ENCODE measurements at places on chromosomes 1 and 21.

GRCh38 chr1:230915078-230915477 lies 46.8 kb upstream of the C1orf198 start:
- no peak for DNase-seq

DNA sequence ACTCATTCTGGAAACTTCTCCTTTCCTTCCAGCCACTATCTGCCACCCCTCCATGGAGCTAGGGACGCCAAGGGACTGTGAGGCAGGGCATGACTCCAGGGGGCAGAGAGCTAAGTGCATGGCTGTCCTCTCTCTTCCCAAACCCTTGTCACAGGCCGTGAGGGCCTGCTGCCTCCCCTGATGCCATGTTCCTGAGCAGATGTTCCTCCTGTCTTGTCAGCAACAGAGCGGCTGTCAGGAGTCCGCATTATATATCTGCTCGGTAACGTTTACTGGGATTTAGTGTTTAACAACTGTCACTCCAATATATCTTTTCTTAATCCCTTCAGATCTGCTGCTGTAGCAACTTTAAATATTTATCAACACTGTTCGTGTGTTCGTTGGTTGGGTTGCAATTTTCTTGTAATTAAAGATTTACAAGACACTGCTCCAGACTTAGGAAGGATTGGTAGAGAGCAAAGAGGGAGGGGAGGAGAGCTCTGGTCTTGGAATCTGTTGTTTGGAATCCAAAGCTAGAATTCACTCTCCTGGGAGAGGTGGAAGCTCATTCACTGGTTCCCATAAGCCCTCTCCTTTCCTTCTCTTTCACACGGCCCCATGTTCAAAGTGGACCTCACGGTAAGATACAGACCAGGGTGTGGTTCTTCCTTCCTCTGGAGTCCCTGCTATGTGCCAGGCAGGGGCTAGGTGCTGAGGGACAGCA lies 76.2 kb downstream of the MDM4 start:
- no peak for DNase-seq

GRCh38 chr1:17168091-17168876 lies 36.6 kb upstream of the PADI1 start:
- peak; percentile 43 for DNase-seq

GRCh38 chr1:92481971-92482664 lies 4.6 kb downstream of the GFI1 start:
- no peak for DNase-seq

- no peak for DNase-seq
These were observed 154.6 kb upstream of the LRRC7 start for GRCh38 chr1:69413129-69413528.

DNA sequence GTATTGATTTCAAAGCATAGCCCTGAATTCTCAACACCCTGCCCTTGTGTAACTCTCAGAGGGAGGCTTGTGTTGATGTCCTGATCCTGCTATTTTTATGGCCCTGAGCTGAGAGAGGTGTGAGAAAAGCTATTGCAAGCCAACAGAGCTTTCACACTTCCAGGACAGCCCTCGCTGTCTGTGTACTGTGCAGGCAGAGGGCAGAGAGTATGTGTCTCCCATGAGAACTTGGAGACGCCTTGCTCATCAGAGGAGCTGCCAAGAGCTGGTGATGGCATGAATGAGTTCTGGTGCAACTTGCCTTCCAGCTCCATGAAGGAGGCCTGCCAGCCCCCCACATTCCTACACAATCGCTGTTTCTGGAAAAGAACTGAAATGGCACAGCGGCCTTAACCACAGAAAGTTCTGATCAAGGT lies 144.1 kb upstream of the AJAP1 start:
- no peak for DNase-seq

- DNase-seq: no peak
These were observed 38.4 kb upstream of the SAMSN1 start for GRCh38 chr21:14584357-14585095.

- no peak for DNase-seq
These were observed 72.4 kb upstream of the TRAPPC10 start for GRCh38 chr21:43939443-43940328.

GRCh38 chr1:61853583-61853982 lies 111.3 kb downstream of the PATJ start:
- DNase-seq: no peak

DNA sequence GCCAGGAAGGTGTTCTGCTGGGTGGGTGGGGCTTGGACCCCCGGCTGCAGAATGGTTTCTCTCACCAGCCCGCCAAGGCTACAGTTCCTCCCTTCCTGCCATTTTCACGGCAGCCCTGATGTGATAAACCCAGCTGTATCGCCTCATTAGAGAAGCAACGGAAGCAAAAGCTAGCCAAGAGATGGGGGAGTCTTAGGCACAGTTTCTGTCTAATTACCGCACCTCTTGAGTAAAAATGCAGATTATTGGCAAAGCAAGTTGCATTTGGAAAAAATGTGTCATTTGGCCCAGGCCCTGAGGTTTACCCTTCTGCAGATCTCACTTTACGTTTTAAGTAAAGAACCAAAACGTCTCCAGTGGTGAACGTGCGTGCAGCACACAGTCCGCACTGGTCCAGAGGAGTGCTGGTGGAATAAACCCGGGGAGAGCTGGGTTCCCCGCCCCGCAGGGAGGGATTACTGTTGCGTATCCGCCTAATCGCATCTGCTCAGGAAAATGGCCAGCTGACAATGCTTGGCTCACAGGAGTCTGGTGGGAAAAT lies 109.9 kb downstream of the GALNT2 start:
- DNase-seq: no peak

- no peak for DNase-seq
These were observed 158.8 kb downstream of the TM2D1 start for GRCh38 chr1:61566177-61566576.

DNA sequence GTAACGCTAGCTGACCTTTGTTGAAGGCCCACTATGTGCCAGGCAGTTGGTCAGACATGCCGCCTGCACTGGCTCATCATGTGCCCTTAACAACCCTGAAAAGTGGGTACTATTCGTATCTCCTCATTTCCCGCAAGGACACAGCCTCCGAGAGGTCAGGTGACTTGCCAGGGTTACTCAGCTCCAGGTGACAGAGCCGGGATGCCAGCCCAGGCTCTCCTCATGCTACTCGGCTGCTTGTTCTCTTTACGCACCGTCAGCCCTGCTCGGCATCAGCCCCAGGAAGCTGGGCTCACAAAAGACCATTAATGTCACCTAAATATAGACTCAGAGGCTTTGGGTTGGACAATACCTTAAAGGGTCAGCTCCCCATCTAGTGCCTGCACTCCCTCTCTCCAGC lies 29.0 kb downstream of the GRHL3 start:
- DNase-seq: no peak

DNA sequence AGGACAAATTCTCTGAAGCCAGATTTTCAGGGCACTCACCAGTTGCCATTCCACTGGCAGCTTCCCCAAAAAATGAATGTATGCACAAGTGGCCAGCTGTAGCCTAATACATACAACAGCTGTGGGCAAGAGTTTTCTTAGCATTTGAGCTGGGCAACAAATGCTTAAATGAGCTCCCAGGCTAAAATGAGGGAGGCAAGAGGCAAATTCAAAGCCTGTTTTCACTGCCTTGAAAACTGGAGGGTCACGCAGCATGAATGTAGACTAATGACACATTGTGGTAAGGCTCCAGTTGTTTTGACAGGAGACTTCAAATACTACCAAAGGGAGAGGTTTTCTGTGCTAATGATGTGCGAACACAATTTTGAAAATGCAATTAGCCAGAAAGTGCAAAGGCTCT lies 88.2 kb downstream of the TIAM1 start:
- peak; percentile 16 for DNase-seq

GRCh38 chr1:20361805-20362381 lies 71.2 kb downstream of the VWA5B1 start:
- DNase-seq: no peak

GRCh38 chr1:215539803-215540570 lies 27.1 kb upstream of the KCTD3 start:
- no peak for DNase-seq

DNA sequence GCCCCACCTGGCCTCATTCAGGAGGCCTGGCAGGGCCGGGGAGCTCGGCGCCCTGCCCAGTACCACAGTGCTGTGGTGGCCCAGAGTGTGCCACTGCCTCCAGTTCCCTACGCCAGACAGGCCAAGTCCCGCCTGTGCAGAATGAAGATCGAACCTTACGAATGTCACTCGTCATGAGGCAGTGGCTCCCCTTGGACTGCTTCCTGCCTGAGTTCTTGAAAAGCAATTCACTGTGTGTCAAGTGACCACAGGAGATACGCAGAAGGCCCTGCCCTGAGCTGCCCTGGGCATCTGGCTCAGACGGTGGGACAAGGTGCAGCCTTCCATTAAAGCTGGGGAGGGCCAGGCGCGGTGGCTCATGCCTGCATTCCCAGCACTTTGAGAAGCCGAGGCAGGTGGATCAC lies 49.6 kb upstream of the LRP8 start:
- no peak for DNase-seq

- DNase-seq: no peak
These were observed 22.1 kb downstream of the RRP1 start for GRCh38 chr21:43811262-43812105.

All from skeletal muscle cell (primary cell).